ENCODE measurements at places on chromosomes 4 and X.

GRCh38 chrX:46178763-46179162 lies 366.5 kb downstream of the ZNF674 start:
- DNase-seq: no peak

GRCh38 chr4:106679063-106679462 lies 310.5 kb upstream of the GIMD1 start:
- no peak for DNase-seq

GRCh38 chr4:56215141-56215783 lies 172.0 kb downstream of the AASDH start:
- DNase-seq: no peak

DNA sequence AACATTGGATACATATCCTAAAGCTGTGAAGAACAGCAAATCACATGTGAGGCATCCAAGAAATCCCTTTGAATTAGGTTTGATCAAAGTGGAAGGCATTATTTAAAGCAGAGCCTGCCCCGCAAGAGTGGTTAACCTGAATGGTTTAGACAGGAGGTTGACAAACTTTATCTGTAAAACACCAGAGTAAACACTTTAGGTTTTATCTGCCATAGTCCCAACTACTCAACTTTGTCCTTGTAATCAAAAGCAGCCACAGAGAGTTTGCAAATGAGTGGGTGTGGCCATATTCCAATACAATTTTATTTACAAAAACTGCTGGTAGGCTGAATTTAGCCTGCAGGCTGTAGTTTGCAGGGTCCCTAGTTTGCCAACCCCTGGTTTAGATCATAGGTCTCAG lies 25.2 kb upstream of the FGFBP2 start:
- no peak for DNase-seq

GRCh38 chr4:79267671-79268070 lies 58.2 kb downstream of the NAA11 start:
- no peak for DNase-seq

DNA sequence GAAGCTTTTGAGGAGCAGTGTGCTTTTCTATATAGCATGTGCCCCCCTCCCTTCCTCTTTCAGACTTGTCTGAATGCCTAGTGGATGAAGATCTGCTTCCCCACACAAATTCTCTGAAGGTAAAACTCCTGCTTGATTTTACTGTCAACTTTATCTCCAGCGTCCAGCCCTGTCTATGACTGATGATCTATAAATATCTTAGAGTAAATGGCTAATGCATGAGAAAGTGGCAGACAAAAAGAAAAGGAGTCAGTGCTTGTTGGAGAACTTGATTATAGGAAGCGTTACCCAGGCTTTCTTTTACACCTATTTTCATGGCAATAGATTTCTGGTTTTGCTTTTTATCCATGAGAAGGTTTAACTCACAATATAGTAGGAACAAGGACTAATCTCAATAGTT lies 168.3 kb upstream of the HS3ST1 start:
- no peak for DNase-seq

DNA sequence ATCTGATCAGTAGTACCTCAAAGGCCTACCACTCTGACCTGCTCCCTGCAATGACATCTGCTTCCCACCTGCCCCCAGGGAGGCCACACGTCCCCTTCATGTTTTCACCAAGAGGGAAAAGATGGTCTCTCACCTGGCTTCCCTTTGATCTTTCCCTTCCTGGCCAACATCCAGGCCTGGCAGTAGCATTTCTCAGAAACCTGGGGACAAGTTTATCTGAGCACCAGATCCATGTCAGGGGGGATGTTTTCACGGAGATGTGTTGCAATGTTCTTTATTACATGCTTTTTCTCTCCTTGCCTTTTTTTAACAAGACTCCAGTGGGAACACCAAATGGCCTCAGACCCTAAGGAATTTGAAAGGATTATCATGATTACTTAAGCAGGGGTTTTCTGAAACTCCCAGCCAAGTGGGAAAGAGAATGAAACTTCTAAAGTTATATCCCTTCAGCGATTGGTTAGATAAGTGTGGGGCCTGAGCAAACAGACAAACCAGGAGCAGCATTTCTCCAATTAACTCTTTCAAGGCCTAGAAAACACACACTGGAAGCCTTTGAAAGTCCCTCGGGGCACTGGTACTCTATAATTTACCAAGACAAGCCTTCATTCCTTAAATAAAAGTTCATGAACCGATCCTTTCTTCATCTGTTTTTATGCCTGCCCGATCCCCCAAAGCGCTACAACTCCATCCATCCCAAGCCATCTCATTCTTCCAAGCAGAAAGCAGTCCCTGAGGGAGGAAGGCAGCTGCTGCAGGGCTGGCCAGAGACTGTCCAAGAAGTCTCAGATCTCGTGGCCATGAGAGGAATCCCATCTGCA lies 94.1 kb downstream of the BCOR start:
- no peak for DNase-seq

DNA sequence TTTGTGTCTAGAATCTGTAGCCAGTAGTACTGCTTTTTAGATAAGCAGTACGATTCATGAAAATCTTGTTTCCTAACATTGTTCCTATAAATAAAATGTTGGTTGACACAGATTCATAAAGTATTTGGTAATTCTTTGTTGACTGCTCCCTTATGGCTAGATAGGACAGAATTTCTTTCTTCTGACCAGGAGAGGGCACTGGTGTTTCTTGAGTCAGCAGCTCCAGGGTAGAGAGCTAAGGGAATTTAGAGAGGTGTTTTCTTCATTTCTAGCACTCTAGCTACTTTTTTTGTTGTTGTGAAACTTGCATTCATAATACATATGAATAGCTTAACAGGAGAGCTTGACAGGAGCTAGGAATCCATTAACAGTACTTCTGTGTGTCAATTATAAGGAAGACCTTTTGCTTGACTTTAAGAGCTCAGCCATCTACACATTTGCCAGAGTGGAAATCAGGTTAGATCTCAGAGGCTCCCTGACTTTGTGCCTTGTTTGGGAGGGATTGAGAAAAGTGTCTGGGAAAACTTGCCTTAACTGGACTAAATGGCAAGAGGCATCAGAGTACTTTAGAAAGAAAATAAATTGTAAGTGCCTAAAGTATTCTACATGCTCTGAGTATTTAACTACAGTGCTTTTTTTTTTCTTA lies 756.1 kb downstream of the SH3BGRL start:
- no peak for DNase-seq

DNA sequence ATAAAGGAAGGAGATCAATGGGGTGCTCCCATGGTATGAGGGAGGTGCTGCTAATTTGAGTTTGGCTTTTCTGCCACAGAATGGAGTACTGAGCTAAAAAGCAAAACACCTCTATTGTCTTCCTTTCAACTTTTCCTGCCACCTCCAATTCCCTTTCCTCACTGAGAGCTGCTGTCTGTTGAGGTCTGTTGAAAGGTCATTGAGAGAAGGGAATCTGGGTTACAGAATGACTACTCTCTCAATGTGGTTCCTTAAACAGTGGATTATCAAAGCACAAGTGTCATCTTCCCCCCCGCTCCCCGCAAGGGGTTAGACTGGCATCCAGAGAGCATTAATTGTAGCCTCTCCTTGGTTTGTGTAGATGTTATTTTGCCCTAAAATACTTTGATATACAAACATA lies 10.7 kb downstream of the USP9X start:
- no peak for DNase-seq

GRCh38 chrX:8304668-8305067 lies 133.6 kb upstream of the VCX2 start:
- DNase-seq: no peak

DNA sequence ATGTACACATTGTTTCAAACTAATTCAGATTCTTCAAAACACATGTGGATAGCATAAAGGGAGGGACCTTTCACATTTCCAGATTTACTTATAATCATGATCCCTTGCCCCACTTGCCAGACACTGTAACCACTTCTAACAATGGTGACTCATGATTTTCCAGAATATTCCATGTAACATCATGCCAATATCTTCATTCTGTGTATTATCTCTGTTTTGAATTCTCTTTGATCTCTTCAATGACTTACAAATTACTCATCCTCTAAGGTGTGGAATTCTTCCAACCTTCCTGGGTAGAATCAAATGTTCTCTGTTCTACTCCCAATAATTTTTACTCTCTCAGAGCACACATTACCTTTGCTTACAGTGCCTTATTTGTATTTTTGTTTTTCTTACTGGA lies 517.1 kb downstream of the PCDH7 start:
- DNase-seq: no peak

DNA sequence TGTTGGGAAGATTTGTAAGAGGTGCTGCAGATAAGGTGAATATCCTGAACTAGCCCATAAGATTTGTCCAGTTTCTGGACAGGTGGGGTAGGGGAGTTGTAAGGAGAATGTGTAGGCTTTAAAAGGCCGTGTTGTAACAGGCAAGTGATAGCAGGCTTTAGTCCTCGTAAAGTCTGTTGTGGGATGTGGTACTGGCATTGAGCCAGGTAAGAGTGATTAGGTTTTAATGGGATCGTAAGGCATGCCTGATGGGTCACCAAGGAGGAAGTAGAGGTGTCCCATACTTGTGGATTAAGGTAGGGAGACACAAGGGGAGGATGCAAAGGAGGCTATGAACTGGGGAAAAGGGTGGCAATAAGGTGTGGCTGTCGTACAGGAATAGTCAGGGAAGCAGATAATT lies 256.9 kb upstream of the DKK2 start:
- no peak for DNase-seq

DNA sequence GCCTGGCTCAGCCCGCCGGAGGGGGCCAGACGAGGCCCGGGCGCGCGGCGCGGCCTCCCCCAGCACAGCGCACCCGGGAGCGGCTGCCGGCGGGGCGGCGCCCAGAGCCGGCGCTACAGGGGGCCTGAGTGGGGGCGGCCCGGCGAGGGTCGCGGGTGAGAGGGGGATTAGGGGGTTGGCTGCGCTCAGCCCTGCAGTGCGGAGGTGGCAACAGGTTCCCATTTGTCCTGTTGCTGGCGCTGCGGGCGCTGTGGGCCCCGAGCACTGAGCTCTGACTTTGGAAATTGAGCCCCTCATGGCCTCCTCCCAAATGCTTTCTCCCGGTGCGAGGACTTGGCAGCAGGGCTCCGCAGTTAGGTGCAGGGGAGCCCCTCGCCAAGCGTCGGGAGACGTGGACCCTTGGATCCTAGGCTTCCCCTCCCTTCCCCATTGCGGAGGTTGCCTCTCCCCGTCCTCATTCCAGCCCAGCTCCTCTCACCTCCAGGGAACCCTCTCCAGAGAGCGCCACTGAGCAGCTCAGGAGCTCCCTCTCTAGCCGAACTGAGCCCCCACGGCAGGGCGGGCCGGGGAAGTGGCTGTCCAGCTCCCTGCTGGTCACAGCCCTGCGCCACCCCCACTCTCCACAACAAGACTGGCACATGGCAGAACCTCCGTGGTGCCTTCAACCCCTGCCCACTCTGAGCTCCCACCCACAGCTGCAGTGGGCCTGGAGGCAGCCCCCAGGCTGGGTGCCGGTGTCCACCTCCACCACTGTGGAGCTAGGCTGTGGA lies 2.5 kb upstream of the DUSP9 start:
- DNase-seq: no peak
